T1000 (cell line): ENCODE measurements at places on chromosomes 7 and 10.
A peak's percentile ranks its signal among the peaks of the same experiment; 100 is the strongest.

DNA sequence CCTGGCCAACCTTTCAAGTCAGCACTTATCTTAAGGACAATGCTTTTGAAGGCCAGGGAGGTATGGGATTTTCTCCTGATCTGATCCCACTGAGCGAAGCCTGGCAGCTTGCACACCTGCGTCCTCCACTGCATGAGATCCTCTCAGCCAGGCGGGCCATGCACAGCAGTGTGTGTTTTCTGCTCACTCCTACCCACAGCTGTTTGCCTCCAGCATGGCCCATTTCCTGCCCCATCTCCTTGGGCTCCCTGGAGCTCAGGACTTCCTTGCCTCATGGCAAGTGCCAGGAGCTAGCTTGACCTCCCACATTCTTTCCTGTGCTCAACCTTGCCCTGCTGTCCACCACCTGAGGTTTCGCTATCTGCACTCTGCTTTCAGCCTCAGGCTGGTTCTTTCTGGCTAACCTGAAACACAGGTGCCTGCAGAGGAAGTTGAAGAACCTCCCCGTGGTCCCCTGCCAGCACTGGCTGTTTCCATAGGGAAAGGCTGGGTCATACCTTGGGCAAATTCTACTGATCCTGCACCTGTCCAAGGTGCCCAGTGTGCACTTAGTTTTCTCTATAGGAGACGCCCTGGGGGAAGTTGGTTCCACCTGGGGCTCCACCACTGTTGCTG is 43.9 kb upstream of the EEPD1 start:
- no peak for DNase-seq

DNA sequence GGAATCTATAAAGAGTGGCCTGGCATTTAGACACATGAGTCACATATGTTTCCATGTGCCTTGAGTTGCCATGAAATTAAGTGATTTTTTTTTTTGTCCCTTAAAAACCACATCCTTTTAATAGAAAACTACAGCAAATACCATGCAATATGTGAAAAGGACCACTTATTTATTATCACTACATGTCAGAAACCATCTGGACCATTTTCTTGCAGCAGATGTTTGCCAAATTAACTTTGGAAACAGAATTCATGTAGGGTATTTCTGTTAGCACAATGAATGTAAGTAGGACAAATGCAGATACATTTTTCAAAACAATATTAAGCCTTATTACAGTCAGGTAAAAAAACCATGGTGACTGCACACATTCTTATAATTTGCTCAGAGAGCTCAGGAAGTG is 230.6 kb downstream of the REEP3 start:
- DNase-seq, result no peak

DNA sequence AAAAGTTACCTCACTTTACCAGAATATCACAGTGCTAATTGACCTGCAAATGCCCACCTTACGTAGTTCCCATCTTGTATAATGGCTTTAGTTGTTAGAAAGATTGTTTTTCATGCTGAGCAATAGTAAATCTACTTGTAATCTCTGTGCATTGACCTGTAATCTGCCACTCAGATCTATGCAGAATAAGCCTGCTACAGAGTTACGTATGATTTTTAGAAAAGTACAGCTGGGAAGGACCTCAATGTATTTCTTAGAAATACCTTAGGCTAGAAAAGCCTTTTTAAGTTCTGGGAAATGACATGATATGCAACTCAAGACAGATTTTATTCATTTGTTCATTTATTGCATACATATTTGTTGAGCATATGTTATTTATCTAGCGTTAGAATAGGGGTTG is 530.9 kb downstream of the SORCS3 start:
- no peak for DNase-seq

DNA sequence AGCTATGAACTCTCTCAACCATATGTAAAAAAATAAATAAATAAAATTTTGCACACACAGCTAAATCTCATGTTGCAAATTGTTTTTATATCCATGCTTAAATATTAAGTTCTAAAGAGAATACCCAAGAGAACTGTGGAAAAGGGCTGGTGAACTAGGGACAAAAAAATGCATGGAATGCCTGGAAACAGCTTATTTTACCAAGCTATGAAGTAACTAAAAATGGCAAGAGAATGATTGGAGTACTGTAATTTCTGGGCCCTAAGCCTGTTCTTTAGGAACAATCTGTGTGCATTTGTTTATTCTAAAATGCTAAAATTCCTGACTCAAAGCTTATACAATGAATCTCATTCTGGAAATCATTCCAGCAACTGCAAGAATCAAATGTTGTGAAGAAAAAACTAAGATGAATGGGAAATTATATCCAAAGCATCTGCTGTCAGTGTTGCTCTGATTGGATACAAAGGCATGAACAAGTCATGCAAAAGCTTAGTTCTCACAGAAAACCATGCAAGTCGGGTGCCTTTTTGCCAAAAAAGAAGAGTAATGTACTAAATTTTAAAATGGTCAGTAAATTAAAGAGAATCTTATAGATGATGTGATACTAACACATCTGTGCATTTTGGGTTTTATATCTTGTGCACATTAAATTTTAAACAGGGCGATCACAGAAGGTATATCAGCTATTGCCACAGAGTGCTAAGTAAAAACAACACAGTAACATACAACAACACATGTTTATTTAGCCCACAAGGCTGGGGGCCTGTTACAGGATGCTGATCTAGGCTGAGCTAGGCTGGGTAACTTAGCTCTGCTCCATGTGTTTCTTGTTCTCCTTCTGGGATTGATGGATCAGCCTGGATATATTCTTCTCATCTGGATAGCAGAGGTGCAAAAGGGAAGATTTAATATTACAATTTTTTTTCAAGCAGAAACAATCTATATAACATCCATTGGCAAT is 453.5 kb upstream of the SEMA3A start:
- no peak for DNase-seq

- no peak for DNase-seq
These were observed 126.7 kb upstream of the ZMIZ1 start for GRCh38 chr10:78942091-78942501.

DNA sequence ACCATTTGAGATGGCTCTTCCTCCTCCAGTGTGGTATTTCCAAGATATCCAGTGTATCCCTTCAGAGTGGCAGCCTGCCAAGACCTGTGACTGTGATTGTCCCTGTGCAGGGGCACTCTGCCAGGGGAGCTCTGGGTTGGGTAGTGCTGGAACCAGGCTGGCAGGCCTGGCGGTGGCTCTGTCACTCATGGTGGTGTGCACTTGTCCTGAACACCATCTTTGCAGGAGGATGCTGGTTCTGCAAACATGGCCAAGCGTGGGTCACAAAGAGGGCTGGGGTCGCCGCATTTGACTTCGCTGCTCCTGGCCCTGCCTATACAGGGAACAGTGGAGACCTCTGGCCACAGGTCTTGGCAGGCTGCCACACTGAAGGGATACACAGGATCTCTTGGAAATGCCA is 205.2 kb downstream of the PRPF18 start:
- no peak for DNase-seq

- DNase-seq, result peak; percentile 9
These were observed 60.2 kb downstream of the MAD1L1 start for GRCh38 chr7:2172311-2173188.

DNA sequence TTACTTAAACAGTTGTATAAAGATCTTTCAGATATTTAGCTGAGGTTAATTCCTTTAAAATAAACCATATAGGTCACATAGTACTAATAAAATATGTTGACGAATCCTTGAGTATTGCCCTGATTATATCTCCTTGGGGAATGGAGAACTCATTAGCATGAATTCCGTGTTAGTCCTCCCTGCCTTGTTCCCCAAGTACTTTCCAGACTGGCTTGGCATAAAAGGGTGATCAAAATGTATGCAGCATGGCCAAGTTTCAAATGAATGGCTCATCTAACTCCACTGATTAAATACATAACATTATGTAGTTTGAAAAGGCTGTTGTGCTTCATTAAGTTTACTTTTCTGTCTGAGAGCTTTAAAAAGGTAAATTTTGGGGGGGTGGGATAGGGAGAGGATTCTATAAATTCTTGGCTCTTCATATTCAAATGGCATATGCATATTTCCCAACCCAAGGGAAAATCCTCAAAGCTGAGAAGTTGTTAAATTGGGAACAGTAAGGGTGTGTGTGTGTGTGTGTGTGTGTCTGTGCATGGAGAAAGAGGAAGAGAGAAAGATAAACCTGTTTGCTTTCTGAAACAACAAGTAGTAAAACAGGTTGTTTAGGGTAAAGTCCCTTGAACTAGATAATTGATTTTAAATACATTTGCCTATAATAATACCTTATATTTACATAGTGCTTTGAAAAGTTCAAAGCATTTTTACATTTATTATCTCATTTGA is 4.8 kb upstream of the ADD3 start:
- no peak for DNase-seq

DNA sequence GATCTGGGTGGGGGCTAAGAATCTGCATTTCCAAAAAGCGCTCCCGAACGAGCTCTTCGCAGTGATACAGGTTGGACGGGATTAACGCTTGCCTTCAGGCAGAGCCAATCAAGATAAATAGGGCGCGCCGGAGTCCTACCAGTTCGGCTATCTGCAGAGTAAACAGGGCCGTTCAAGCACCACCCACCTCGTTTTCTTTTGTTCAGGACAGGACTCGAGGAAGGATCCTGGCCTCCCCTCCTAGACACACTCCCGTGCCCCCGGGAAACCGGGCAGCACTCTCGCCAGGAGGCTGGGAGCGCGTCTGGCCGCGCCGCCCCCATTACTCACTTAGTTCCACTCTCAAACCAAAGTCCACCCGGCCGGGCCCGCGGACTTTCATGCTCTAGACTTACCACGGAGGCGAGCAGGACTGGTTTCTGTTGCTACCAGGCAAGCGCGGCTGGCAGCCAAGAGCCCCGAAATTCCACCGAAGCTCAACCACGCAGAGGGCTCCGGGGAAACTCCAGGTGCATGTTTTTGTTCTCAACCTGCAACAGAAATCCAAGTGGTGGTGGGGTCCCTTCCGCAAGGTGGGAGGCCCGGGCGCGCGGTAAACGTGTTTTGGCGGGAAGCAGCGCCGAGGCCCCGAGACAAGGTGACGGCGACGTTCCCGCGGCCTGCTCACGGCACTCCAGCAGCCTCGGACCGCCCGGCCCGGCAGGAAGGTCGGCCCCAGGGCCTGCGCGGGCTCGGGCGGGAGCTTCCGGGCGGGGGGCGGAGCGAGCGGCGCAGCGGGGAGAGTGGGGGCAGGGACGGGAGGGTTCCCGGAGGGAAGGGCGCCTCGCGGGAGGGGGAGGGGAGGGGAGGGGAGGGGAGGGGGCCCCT is 12.7 kb downstream of the HNRNPF start:
- no peak for DNase-seq

DNA sequence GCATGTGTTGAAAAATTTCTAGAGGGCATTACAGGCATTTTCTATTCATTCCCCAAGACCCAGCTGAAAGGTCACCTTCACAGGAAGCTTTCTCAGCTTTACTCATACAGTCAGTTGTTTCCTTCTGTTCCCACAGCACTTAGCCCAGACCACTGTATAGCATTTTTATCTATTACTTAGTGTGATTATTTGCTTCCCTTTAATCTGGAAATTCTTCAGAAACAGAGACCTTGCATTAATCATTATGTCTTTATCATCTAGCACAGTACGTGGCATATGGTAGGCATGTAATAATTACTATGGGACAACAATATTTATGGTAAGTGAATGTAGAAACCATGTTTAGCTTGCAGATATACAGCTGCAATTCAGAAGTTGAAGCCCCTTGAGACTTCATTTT is 38.2 kb upstream of the CDK6 start:
- no peak for DNase-seq

DNA sequence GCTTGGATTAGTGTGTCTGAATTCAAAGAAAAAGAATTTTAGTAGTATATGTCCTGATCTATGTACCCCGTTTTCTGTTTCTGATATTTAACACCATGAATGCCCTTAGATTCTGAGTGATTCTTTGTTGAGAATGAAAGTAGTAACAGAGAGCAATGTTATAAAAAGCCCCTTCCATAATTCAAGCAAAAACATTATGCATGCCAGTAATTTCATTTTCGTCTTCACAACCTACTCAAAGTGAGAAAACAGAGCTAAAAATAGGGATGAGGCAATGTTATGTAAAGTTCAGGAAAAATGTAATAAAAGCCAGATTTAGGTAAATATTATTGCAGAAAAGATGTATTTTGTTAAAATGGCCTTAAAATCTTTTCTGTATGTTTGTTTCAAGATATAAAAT is 28.1 kb downstream of the PTPRZ1 start:
- no peak for DNase-seq

DNA sequence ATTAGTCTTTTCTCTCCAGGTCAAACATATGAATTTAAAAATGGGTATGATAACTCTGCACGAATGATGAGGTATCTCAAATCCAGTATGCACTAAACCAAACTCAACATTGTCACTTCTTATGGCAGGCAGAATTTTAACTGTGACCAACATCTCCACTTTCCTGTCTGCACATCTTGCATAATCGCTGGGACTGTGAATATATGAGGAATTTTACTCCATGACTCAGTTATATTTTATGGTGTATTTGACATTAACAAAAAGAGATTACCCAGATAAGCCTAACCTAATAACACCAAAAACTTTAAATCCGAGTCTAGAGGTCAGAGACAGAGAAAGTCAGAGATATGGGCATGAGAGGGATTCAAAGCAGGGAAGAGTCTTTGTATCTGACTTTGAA is 454.5 kb upstream of the SEMA3D start:
- DNase-seq, result no peak

DNA sequence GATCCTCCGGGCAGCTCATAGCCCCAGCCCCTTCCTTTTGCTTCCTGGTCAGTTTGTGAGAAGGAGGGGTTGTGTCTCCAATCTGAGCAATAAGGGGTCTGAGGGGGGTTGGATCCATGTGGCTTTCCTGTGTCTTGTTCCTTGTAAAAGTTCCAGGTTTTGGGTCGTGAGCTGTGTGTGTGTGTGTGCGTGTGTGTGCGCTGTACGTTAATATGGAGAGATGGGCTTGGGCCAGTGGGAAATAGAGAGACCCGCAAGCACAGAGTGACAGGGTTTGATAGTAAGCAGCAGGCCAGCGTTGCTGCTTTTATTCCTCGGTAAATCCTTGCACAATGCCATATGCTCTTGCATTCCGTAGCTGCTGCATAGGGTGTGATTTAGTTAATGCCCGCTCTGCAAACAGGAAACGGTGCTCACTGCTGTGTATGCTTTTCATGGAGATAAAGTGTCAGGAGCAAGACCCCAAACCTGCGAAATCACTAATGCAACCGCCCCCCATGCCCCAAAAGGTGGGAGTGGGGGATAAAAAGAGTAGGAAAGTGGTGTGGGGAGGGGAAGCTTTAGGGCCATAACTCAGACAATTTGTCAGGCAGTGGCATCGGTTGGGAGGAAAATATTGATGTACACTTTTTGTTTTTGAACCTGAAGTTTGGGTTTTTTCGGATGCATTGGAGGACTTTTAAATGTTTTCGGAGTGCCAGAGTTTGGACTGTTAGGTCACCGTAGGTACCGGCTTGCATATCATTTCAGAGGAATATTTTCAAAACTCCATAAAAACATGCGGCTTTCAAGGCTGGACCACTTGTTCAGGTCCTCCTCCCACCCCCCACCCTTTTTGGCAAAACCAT is 108.7 kb downstream of the TCF7L2 start:
- DNase-seq, result no peak
